ENCODE measurements at places on chromosomes 11 and 22. TPM values are rescaled to one million over a fixed set of nuclear protein-coding genes. Genes with fewer than 3 reads are reported as not detected.

The PGR gene
- total RNA-seq: 0.87 TPM

The MYO7A gene
- 5.8 TPM for total RNA-seq

The DDX6 gene
- total RNA-seq: 96.3 TPM

The DRICH1 gene
- total RNA-seq: 0.67 TPM

Measured in left colon (tissue), 2 donors.